ENCODE measurements at places on chromosomes 1 and 21. TPM values are rescaled to one million over a fixed set of nuclear protein-coding genes. Genes with fewer than 3 reads are reported as not detected.
A peak's percentile ranks its signal among the peaks of the same experiment; 100 is the strongest.

DNA sequence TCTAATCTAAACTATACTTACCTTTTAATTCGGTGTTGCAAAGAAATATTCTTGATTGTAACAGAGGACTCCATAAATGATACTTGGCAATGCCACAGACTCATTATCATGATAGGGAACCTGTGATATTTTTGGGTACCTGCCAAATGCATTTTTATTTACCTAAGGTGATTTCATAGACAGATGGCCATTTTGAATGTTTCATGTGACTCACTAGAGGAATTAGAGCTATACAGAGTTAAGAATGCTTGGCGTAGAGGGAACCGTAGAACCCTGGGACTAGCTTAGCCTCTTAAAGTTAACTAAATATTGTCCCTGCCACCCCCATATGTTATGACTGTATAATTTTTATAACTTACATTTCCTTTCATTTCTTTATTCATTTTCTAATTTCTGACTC lies 136.1 kb downstream of the DISP1 start:
- no peaks in the 10 kb centered on the region for H3K27me3 ChIP-seq
- H3K36me3 ChIP-seq = no peaks in the 10 kb centered on the region
- H3K27ac ChIP-seq = no peak overlapping the region
- no peak overlapping the region for H3K4me3 ChIP-seq
- peaks cover 6% of the 10 kb centered on the region for H3K4me1 ChIP-seq

DNA sequence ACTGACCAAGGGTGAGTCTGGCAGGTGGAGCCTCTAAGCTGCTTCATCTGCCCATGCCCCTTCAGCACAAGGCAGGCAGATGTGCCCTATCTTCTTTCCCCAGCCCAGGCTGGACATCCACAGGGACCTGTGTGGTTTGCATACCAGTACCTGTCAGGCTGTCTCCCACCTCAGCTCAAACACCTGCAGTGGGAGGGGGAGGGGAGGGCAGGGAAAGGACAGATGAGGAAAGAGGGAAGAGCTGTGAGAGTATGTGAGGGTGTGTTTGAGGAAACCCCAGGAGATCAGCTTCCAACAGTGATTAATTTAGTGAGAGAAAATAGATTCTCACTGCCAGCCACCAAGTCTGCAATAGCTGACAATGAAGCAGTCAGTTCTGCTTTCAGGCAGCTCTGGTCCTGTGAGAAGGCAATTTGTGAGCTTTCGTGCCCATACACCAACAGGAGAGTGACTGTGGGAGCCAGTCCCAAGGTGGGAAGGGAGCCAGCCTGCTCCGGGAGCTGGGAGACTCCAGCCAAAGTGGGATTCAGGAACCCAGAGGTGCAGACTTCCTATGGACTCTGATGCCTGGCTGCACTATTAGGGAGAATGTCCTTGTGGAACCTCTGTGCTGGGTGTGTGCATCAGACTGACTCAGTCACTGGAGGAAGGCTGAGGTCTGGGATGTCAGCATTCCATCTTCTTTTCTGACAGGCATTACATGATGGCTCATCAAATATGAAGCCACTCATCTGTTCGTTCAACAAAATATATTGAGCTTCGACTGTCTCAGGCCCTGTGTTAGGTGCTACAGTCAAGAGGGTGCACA lies 59.7 kb downstream of the TNR start:
- H3K27ac ChIP-seq = no peak overlapping the region
- H3K4me1 ChIP-seq = no peaks in the 10 kb centered on the region
- no peak overlapping the region for H3K4me3 ChIP-seq
- no peaks in the 10 kb centered on the region for H3K36me3 ChIP-seq

GRCh38 chr1:79193211-79194079 lies 186.9 kb upstream of the ADGRL4 start:
- no peaks in the 10 kb centered on the region for H3K36me3 ChIP-seq
- H3K27ac ChIP-seq = no peak overlapping the region
- no peaks in the 10 kb centered on the region for H3K4me1 ChIP-seq
- no peaks in the 10 kb centered on the region for H3K27me3 ChIP-seq

DNA sequence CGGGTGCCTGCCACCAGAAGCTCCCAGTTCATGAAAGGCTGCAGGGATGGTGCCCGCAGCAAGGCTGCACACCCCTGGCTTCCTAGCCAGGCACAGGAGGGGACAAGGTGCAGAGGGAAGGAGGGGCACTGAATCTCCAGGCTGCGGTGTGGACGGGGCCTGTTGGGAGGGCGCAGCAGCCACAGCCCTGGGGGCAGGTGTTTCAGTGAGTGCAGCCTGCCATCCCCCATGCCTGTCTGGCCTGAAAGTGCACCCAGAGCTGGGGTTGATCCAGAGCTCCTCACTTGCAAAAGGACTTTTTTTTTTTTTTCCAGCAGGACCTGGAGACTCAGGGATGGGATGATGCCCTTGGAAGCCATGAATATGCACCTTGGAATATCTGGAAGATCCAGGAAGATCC lies 153.7 kb upstream of the C1orf174 start:
- H3K4me3 ChIP-seq = no peak overlapping the region
- H3K4me1 ChIP-seq = no peaks in the 10 kb centered on the region
- no peaks in the 10 kb centered on the region for H3K36me3 ChIP-seq
- H3K27me3 ChIP-seq = no peaks in the 10 kb centered on the region
- H3K27ac ChIP-seq = no peak overlapping the region
- DNase-seq = peak; percentile 92

SFN gene
- total RNA-seq = 406 TPM

DNA sequence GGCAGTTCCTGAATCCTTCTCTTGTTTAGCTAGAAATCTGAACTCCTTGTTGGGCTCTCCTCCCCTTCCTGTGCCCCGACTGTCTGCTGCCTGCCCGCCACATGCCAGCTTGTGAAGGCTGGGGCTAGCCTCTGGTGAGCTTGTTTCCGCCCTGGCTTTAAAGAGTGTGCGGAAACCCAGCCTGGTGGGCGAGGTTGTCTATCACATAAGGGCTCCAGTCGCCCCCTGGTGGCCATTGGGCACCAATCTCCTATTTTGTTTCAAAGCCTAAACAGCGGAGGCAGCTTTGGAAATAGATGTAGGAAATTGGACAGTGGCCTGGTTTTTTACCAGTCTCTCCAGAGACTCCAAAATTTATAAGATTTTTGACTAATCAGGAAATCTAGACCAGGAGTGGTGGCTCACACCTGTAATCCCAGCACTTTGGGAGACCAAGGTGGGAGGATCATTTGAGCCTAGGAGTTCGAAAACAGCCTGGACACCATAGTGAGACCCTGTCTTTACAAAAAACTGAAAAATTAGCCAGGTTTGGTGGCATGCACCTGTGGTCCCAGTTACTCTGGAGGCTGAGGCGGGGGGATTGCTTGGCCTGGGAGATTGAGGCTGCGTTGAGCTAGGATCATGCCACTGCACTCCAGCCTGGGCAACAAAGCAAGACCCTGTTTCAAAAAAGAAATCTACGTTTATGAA lies 9.8 kb downstream of the ATP8B2 start:
- H3K27me3 ChIP-seq = no peaks in the 10 kb centered on the region
- peaks cover 5% of the 10 kb centered on the region for H3K36me3 ChIP-seq
- no peak overlapping the region for H3K4me3 ChIP-seq
- peak overlapping the region; percentile 81 for H3K27ac ChIP-seq

DNA sequence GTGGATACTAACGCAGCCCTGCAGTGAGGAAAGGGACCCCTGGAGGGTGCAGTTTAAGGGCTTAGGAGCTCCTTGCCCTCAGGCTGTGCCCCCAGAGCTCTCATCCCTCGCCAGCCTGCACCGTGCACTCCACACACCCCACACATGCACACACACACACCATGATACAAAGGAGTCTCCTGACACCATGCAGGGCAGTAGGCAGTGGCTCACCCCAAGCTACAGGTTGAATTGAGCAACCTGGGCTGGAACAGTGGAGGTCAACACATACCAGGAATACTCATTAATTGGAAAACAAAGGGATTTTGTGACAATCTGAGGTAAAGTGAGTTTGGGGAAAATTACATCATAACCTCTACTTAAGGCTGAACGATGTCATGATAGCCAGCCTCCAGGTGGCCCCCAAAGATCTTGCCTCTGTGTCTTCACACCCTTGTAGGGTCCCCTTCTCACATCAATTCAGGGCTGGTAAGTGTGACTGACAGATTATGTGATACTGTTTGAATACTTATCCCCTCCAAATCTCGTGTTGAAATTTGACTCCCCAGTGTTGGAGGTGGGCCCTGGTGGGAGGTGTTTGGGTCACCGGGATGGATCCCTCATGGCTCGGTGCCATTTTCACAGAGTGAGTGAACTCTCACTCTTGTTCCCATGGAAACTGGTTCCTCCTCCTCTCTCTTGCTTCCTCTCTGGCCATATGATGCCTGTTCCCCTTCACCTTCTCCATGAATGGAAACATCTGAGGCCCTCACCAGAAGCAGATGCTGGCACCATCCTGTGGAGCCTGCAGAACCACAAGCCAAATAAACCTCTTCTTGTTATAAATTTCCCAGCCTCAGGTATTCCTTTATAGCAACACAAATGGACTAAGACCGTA lies 111.0 kb upstream of the RAB4A start:
- H3K36me3 ChIP-seq = no peaks in the 10 kb centered on the region
- no peak overlapping the region for H3K4me3 ChIP-seq
- H3K27me3 ChIP-seq = no peaks in the 10 kb centered on the region
- DNase-seq = no peak
- H3K27ac ChIP-seq = no peak overlapping the region
- peaks cover 4% of the 10 kb centered on the region for H3K4me1 ChIP-seq

DNA sequence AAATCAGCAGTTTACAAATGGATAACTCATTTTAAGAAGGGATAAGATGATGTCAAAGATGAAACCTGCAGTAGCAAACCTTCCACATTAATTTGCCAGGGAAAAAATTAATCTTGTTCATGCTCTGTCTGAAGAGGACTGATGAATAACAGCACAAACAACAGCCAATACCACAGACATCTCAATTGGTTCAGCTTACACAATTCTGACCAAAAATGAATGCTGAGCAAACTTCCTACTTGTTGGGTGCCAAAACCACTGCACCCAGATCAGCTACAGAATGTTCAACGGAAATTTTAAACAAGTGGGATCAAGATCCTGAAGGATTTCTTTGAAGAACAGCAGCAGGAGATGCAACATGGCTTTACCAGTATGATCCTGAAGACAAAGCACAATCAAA lies 98.3 kb downstream of the COQ8A start:
- no peaks in the 10 kb centered on the region for H3K27me3 ChIP-seq
- DNase-seq = no peak

- no peak for DNase-seq
- no peaks in the 10 kb centered on the region for H3K27me3 ChIP-seq
- H3K27ac ChIP-seq = no peak overlapping the region
- H3K36me3 ChIP-seq = no peaks in the 10 kb centered on the region
- peaks cover 14% of the 10 kb centered on the region for H3K4me1 ChIP-seq
Measured at GRCh38 chr1:10629816-10630571, 155.2 kb downstream of the PEX14 start.

GRCh38 chr1:58340185-58340584 lies 206.3 kb downstream of the OMA1 start:
- DNase-seq = no peak
- H3K27ac ChIP-seq = no peak overlapping the region
- no peak overlapping the region for H3K4me3 ChIP-seq
- H3K4me1 ChIP-seq = no peaks in the 10 kb centered on the region
- no peaks in the 10 kb centered on the region for H3K36me3 ChIP-seq
- no peaks in the 10 kb centered on the region for H3K27me3 ChIP-seq

DNA sequence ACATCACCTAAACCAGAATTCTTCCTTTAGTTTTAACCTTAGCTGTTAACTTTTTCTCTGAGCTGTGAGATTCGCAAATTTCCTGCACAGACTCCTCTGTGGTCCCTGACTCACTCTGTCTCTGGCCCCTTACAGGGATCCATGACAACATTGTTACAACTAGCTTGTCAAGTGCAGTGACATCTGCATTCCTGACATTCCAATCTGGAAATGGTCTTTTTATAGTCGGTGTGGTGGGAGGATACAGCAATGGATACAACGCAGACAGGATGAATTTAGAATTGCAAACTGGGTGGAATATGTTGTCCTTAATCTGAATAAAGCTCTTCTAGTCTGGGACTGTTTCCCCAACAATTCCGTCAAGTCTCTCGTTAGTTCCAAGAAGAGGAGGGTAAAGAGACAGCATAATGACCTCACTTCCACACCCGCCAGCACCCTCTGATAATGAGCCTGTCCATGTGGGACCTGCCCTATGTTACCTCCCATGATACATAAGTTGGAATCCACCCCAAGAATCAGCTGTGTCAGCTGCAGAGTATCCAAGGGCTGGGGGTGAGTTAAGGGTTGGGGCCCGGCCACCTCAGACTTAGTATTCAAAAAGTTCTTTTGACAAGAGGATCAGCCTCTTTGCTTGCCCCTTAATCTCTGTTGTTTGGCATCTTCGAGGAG lies 49.4 kb downstream of the ILDR2 start:
- no peak overlapping the region for H3K4me3 ChIP-seq
- H3K4me1 ChIP-seq = peaks cover 5% of the 10 kb centered on the region
- no peak for DNase-seq
- H3K27me3 ChIP-seq = no peaks in the 10 kb centered on the region

DNA sequence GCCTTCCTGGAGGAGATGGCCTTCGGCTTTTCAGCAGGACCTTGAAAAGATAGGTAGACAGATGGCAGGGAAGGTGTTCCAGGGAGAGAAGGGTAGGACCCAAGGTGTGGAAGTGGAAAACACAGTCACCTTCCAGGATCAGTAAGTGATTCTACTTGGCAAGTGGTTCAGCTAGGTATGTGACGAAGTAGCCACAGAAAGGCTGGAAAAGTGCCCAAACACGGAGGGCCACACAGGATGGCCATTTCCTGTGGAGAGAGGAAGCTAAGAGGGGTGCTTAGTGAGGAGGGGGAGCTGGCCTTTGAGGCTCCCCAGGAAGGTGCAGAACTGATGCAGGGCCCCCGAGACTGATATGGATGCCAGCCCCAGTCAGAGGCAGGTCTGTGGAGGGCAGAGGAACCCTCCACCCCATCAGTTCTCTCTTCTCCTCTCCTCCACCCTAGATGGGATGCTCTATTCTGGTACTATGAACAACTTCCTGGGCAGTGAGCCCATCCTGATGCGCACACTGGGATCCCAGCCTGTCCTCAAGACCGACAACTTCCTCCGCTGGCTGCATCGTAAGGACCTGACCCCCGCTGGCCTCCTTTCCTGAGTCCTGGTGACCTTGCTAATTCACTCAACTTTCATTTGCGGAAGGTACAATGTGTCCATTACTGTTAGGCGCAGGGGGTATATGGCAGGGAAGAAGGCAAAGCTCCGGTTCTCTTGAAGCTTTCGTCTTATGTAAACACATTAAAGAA lies 6.8 kb downstream of the SEMA4A start:
- peak overlapping the region; percentile 89 for H3K27ac ChIP-seq
- peaks cover 18% of the 10 kb centered on the region for H3K4me1 ChIP-seq
- no peak for DNase-seq
- peak overlapping the region; percentile 58 for H3K4me3 ChIP-seq
- H3K27me3 ChIP-seq = no peaks in the 10 kb centered on the region

TP73 gene
- 8.1 TPM for total RNA-seq

GPR137B gene
- 38.8 TPM for total RNA-seq

GRCh38 chr1:93771843-93772242 lies 90.2 kb upstream of the BCAR3 start:
- H3K4me3 ChIP-seq = no peak overlapping the region
- no peak for DNase-seq
- H3K36me3 ChIP-seq = no peaks in the 10 kb centered on the region
- no peaks in the 10 kb centered on the region for H3K27me3 ChIP-seq
- peaks cover 9% of the 10 kb centered on the region for H3K4me1 ChIP-seq
- H3K27ac ChIP-seq = no peak overlapping the region

YY1AP1 gene
- total RNA-seq = 116 TPM

Measured in vagina (tissue), 2 donors.